Activated naive CD4-positive, alpha-beta T cell treated with anti-CD3 and anti-CD28 coated beads, Interleukin-2, amount 50 U/mL, for 16 hours (primary cell): ENCODE measurements at places on chromosomes 1 and 21.

DNA sequence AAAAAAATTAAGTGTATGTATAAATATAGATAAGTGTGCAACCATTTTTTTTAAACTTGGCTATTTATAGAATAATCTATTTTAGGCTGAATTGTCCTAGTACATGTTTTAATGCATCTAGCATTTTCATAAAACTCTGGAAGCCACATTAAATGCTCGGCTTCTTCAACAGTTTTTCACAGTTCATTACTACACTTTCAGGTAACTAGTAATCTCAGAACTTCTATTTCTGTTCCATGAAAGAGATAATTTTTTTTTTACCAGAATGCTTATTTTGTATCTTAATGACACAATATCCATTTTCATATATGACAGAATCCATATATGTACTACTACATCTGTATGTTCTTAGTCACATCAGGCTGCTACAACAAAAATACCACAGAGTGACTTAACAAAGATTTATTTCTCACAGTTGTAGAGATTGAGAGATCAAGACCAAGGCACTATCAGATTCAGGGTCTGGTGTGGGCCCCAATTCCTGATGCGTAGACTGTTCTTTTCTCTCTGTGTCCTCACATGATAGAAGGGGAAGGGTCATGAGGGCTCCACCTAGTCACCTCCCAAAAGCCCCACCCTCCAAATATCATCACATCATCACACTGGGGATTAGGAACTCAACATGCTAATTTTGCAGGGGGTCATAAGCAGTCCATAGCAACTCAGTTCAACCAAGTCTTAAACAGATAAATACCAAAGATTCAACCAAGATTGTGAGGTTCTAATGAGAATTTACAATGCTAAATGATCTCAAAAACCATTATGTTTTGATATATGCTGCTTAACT lies 43.1 kb downstream of the ARHGAP29 start:
- no peak for DNase-seq

GRCh38 chr1:231959225-231959884 lies 332.8 kb downstream of the DISC1 start:
- no peak for DNase-seq

- no peak for DNase-seq
These were observed 710 bp upstream of the SLC30A1 start for GRCh38 chr1:211579440-211580302.

DNA sequence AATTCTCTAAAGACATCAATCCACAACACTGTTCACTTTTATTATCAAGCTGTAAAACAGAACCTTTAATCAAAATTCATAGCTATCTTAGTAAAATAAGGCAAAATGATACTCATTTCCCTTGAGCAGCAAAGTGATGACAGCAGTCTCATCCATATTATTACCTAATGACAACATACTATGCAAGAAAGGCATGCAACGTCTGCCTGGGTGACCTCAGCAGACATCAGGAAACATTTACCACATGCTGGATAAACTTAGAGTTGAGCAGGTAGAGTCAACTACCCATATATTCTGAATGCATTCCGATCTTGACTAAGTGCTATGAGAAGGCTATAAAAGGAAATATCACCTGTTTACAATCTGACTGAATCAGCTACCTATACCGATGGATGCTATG lies 145.1 kb downstream of the SIPA1L2 start:
- no peak for DNase-seq

- no peak for DNase-seq
These were observed 11.4 kb downstream of the DEPDC1 start for GRCh38 chr1:68485431-68486022.

GRCh38 chr1:167538657-167539056 lies 14.9 kb downstream of the CREG1 start:
- DNase-seq, result no peak

DNA sequence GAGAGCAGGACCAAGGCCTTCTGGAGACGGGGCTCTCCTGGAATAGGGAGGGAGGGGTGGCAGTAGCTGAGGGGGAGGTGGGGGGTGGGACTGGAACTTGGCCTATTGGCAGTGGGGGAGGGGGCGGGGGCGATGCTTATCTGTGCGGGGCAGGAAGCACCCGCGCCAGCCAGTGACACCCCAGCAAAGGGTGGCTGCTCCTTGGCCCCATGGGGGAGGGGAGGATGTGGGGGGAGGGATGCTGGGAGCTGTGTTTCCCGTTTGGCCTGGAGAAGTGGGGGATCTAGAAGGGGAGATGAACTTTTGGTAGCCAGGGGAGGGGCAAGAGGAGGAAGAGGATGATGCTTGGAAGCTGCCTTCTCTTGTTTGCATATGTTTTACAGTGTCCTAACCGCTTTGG lies 11.0 kb downstream of the ZBTB7B start:
- DNase-seq, result peak; percentile 20

DNA sequence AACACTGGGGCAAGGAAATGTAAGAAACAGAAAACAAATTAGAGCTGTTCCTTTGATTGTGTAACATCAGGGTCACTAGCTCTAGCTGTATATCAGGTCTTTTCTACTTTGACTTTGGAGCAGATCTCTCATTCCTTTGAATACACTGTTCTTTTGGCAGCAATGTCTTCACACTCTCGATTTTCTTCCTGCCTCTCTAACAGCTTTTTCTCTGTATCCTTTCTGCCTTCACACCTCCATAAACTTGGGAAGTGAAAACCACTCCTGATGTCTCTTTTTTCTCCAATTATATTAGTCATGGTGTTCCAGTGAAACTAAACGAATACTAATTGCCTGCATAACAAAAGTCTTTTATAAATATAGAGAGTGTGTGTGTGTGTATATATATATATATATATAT lies 1458.0 kb downstream of the NCAM2 start:
- DNase-seq, result no peak

DNA sequence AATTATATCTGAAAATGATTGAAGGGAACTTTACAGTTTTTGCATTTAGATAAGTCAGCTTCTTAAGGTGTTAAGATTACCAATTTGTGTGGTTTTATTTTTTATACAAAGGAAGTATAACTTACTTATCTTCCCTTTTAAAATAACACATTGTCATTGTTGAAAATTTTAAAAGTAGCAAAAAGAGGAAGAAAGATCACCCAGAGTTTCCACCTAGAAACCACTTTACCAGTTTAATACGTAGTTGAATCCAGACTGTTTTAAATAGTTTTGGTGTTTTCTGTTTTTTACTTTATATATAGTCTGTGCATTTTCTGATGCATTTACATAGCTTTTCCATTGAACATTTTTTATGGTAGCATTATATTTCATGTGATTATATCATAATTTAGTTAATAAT lies 6.1 kb downstream of the CCDC18 start:
- DNase-seq, result no peak

DNA sequence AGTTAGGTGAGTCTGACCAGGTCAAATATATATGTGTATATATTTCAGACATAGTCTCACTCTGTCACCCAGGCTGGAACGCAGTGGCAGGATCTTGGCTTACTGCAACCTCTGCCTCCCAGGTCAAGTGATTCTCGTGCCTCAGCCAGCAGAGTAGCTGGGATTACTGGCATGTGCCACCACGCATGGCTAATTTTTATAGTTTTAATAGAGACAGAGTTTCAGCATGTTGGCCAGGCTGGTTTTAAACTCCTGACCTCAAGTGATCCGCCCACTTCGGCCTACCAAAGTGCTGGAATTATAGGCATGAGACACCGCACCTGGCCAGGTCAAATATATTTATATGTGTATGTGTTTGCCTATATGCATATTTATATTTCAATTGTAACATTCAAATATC lies 581.5 kb upstream of the B3GALT2 start:
- no peak for DNase-seq

DNA sequence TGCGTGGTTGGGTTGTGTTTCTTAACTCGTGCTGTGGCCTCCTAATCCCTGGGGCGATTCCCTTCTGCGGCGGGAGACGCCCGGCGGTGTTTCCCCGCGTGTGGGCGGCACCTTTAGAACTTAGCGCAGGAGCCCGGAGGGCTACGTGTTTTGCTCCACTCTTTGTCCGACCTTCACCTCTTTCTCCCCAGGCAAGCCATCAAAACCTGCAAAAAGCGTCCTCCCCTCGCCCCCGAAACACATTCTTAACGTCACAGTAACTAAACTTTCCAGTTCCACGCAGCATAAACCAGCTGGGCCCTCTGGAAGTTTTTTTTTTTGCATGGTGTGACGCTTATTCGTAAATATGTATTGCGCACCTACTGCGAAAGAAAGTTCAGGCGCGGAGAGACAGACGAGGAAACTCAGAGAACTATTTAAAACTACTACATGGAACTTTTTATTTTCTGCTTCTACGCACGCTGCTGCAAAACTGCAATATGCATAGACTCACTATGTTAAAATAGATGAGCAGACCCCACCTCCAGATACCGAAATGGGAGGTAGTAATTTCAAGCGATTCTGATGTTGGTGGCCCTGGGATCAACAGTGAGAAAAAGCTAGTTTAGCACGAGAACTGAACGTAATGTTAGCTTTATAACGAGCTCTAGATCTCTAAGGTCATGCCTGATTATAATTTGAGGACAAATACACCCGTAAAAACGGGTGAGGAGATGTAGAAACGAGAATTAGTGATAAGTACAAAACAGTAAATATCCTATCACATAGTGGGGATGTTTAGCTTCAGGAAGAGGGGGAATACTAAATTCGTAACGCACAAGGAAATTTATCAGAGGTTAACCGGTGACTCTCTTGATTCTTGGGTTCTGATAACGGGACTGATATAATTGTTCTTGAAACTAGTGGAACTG lies 920 bp downstream of the MTR start:
- peak; percentile 75 for DNase-seq

- peak; percentile 60 for DNase-seq
These were observed 1.5 kb downstream of the PLK3 start for GRCh38 chr1:44801491-44802305.

- no peak for DNase-seq
These were observed 557.2 kb downstream of the MATN1 start for GRCh38 chr1:30166174-30166573.

DNA sequence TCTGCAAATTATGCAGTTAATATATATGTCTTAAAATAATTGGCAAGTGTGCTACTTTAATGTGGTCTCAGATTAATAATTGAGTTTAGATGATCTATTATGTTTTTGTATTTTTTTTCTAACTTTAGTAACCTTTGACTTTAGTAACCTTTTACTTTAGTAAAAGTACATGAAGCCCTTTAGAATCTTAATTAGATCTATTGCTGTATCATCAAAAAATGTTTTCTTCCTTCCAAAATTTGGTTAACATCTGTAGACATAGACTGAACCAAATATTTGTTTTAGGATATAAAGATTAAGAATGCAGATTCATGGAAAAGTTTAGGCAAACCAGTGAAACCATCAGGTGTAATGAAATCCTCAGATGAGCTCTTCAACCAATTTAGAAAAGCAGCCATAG lies 25.7 kb upstream of the EPHX4 start:
- DNase-seq, result no peak

DNA sequence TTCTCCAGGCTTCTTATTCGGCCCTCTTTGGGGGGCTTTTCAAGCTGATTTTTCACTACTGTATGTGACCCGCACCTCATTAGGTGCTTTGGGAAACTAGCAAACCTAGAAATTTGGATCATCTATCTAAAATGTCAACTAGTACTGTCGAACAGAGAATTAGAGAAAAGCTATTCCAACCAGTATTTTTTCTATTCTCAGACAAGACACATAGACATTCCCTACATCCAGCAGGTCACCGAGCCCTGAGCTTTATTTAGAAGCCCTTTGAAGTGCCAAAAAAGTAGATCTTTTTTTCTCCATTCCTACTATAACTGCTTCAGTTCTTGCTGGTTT lies 310 bp upstream of the SSR2 start:
- no peak for DNase-seq

- DNase-seq, result no peak
These were observed 11.0 kb upstream of the WNT9A start for GRCh38 chr1:227958617-227959324.

DNA sequence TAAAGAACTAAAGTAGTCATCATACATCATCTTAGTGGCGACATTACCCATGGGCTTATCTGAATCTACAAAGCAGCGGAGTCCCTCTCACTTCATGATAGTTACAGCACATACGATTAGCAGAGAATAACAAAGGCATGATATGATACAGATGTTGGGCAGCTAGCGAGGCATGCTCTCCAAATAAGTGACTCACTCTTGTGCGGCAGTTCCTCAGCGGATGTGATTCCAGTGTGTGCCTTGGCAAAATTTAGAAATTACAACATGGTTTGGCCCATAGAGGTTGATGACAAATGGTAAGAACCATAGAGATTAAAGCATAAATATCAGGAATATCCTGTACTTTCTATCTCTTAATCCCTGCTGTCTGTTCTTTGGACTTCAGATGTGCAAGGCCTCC lies 48.1 kb upstream of the PAXBP1 start:
- DNase-seq, result no peak

GRCh38 chr1:210707300-210708240 lies 378.9 kb downstream of the HHAT start:
- no peak for DNase-seq

DNA sequence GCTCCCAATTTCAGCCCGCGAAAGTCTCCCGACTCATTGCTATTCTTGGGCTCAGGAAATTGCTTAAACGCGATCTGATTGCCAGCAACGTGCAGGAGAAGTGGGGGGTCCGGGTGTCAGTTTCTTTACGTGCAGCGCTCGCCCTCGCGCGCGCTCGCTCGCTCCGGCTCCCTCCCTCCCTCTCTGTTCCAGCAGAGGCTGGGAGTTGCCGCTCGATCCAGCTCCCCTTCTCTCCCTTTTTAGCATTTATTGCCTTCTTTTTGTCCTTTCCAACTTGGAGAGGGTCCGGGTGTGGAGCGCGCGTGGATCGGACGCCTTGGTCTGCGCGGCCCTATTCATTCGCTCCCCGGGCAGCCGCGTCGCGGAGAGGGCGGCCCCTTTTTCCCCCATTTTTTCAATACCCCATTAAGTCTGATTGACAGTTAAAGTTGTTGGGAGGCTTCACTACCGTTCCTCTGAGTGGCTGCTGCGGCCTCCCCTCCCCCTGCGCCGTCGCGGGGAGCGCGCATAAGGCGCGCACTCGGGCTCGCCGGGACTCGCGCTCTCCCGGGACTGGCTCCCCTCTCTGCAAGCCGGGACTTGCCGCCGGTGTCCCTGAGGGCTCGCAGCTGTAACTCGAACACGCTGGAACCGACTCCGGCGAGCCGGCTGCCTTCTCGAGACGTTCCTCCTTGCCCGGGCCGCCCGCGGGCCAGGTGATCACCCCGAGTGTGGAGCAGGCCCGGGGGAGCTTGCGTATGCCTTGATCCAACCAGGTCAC lies at the start of gene DHRS3:
Gene DHRS3, minus strand, starts transcription at position 310 of the 760 bp plus-strand sequence. CDS start 862 bp downstream, outside the sequence.
- DNase-seq, result peak; percentile 65

DNA sequence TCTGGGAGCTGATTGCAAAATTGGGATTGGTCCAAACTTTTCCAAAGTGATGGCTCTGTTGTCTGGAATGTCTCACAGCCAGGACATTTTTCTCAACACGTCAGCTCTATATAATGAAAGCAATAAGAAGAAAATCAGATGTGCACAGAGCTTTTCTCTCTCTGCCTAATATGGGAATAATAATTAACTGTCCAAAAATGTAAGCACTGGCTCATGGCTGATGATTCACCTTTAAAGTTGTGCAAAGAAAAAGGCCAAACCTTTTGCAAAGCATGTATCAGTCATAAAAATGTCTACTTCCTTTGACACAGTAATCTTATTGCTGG lies 30.4 kb downstream of the ZNF281 start:
- DNase-seq, result no peak

DNA sequence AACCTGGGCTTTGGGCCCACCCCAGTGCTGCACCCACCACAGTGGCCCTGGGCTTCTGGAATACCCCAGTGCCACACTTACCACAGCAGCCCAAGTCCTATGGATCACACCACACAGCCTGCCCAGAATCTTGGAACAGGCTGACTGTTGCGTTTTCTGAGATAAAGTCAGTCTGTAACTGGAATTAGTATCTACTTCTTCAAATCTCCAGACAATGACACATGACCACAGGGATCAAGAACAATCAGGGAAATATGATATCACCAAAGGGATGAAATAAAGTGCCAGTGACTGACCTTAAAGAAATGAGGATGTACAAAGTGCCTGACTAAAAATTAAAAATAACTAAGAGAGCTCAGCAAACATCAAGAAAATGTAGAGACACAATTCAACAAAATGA lies 239.7 kb upstream of the PLD5 start:
- no peak for DNase-seq
